Hematopoietic multipotent progenitor cell treated with erythropoietin and hydrocortisone succinate and interleukin-3 and kit ligand, for 8 days (in vitro differentiated cells): ENCODE measurements at places on chromosomes 5 and 9.

DNA sequence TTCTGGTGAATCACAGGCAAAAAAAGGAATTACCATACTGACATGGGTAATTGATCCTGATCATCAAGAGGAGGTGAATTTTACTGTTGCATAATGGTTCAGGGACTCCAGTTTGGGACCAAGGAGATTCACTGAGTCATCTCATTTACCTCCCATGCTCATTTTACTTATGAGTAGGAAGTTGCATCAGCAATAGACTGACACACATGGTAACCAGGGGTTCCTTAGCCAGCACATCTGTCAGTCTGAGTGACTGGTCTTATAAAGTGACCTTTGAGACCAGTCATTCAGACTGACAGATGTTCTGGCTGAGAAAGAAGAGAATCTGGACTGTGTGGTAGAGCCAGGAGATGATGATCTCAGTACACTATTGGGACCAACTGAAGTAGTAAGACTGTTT lies 384.6 kb upstream of the CD180 start:
- no peak for DNase-seq

GRCh38 chr9:110528645-110529044 lies 50.9 kb downstream of the SVEP1 start:
- no peak for DNase-seq

- DNase-seq = no peak
These were observed 4.1 kb upstream of the SARDH start for GRCh38 chr9:133742251-133742650.

DNA sequence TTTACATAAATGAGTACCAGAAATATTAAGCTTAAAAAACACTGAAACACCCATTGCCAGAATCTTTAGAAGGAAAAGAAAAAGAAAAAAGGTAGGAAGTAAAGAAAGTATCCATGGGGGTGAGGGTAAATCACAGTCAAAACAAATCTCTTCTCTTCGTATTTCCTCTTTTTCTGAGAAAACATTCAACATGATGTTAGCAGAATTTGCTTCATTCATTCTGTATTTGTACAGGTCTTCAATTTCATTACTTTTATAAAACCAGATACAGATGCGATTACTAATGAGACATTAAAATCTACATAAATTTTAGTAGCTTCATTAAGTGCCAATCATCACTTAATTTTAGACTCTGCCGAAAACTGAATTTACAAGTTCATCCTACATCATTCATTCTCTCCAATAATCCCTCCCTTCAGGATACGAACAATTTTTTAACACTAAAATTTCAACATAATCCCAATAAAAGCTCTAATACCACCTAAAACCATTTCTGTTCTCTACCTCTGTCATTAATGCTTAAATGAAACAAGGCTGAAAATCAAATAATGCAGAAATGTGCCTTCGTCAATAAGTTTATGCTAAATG lies 7.0 kb downstream of the NR3C1 start:
- no peak for DNase-seq

DNA sequence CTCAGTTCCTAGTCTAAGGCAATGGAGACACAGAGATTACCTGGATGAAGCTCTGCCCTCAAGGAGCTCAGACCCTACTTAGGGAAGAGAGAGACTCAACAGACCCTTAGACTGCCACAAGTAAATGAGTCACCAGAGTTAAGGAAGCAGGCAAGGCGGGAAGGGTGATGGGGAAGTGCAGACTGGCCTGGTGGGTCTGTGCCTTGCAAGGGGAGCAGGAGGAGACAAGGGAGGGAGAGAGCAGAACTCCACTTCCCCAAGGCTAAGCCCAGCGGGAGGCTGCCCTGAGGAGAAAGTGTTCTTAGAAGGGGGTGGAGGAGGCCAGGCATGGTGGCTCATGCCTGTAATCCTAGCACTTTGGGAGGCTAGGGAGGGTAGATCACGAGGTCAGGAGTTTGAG lies 83.7 kb downstream of the HRH2 start:
- no peak for DNase-seq

GRCh38 chr5:178436326-178436940 lies 153.8 kb downstream of the COL23A1 start:
- no peak for DNase-seq

GRCh38 chr5:39178171-39178570 lies 41.2 kb downstream of the FYB1 start:
- DNase-seq = peak; percentile 36

DNA sequence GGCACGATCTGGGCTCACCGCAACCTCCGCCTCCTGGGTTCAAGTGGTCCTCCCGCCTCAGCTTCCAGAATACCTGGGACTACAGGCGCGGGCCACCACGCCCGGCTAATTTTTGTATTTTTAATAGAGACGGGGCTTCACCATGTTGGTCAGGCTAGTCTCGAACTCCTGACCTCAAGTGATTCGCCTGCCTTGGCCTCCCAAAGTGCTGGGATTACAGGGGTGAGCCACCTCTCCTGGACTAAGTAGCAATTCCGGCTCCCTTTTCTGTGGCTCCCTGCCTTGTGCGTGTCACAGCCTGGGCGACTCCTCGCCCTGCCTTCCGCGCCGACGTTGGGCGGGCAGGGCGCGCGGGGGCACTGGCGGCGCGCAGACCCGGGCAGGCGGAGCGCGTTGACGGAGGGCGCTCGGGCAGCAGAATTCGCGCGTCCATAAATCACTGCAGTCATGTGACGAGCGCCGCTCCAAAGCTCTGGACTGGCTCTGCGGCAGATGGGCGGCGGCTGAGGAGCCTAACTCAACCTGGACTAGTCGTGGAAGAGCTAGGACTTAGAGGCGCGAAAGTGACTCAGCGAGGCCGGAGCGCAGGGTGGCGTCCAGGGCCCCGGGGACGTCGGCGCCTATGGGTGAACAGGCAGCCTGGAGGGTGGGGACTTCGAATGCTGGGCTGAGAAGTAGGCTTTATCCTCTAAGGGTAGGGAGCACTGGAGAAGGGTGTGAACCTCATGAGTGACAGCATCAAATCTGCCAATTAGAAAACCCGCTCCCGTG lies 1.4 kb upstream of the CIZ1 start:
- DNase-seq = peak; percentile 82
